ENCODE measurements at places on chromosomes 3 and 15. TPM values are rescaled to one million over a fixed set of nuclear protein-coding genes. Genes with fewer than 3 reads are reported as not detected.

DNA sequence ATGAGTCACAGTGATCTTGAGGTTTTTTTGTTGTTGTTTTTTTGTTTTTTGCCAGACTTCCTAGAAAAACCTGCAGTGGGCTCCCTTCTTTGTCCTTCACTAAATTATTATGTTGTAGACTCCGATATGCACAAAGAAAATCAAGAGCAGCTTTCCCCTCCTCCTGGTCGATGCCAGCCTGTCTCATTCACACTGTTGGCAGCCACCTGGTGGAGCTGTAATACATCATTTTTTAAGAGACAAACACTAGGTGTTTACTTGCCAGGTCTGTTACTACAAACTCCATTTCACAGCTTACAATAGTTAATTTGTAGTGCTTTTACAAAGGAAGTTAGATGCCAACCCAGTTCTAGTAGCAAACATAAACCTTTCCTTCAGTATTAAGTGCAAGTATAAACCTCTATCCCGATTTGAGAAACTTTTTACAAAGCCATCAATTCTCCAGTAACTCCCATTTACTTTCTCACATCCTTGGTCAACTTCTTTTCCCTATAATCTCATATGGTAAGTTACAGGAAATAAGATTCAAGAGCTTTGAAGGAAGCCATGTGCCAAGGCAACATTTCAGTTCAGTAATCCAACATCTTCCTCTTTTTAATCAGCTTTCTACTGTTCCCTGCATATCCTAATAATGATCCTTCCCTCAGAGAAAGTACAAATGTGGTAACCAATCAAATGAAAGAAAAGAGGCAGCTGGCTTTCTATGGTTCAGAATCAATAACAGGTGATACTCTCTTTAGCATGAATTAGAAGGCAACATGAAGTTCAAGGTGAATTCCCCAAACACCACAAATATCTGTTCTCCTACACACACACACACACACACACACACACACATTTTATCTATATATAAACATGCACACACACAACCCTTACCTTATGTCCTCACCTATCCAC is 14.0 kb downstream of the AAGAB start:
- no peak overlapping the region for H3K4me3 ChIP-seq
- no peaks in the 10 kb centered on the region for H3K4me1 ChIP-seq
- DNase-seq = peak; percentile 13

GRCh38 chr3:189712906-189713483 is 81.8 kb downstream of the TP63 start:
- H3K4me3 ChIP-seq = no peak overlapping the region
- H3K27me3 ChIP-seq = no peaks in the 10 kb centered on the region
- H3K4me1 ChIP-seq = no peaks in the 10 kb centered on the region
- no peak overlapping the region for H3K27ac ChIP-seq
- H3K36me3 ChIP-seq = no peaks in the 10 kb centered on the region

DNA sequence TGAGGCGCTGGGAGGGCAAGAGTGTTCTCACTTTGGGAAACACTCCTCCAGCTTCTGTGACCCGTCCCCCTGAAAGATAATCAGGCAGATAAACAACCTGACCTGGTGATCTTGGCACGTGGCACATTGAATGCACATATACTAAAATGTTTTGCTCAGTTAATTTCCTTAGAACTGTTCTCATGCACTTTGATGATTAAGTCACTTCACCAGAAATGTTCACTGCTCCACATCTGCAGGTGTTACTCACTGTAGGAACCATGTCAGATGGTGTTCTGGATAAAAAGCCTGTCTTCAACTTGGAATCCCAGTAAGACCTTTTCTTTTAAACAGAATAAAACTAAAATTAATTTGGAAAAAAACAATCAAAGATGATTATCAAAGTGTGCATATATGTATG is 24.6 kb upstream of the NIPA2 start:
- no peak overlapping the region for H3K4me3 ChIP-seq
- no peaks in the 10 kb centered on the region for H3K27me3 ChIP-seq
- H3K4me1 ChIP-seq = no peaks in the 10 kb centered on the region
- peaks cover 28% of the 10 kb centered on the region for H3K36me3 ChIP-seq
- no peak overlapping the region for H3K27ac ChIP-seq

GRCh38 chr3:32757618-32758374 is 60.0 kb upstream of the TRIM71 start:
- no peak overlapping the region for H3K27ac ChIP-seq
- H3K36me3 ChIP-seq = no peaks in the 10 kb centered on the region
- DNase-seq = peak; percentile 50
- no peak overlapping the region for H3K4me3 ChIP-seq
- no peaks in the 10 kb centered on the region for H3K27me3 ChIP-seq

- H3K27me3 ChIP-seq = no peaks in the 10 kb centered on the region
- no peaks in the 10 kb centered on the region for H3K36me3 ChIP-seq
- no peaks in the 10 kb centered on the region for H3K4me1 ChIP-seq
Measured at GRCh38 chr15:100252359-100252758, 89.4 kb downstream of the ADAMTS17 start.

DNA sequence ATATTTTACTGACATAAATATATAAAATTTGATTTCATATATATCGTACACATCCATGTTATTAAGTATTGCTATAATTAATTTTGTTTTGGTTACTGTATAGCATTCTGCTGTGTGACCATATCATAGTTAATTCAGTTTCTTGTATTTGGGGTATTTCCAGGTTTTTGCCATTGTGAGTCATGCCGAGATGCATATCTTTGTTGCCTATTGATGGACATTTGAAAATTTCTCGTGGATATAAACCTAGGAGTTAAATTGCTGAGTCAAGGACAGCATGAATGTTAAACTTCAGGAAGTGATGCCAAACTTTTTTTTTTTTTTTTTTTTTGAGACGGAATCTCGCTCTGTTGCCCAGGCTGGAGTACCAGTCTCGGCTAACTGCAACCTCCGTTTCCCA is 33.7 kb upstream of the GPR171 start:
- no peaks in the 10 kb centered on the region for H3K27me3 ChIP-seq
- no peaks in the 10 kb centered on the region for H3K36me3 ChIP-seq
- no peak overlapping the region for H3K4me3 ChIP-seq
- H3K4me1 ChIP-seq = no peaks in the 10 kb centered on the region

- H3K36me3 ChIP-seq = no peaks in the 10 kb centered on the region
- H3K27me3 ChIP-seq = no peaks in the 10 kb centered on the region
- no peaks in the 10 kb centered on the region for H3K4me1 ChIP-seq
- no peak for DNase-seq
Measured at GRCh38 chr3:169303660-169304059, 359.9 kb downstream of the MECOM start.

DNA sequence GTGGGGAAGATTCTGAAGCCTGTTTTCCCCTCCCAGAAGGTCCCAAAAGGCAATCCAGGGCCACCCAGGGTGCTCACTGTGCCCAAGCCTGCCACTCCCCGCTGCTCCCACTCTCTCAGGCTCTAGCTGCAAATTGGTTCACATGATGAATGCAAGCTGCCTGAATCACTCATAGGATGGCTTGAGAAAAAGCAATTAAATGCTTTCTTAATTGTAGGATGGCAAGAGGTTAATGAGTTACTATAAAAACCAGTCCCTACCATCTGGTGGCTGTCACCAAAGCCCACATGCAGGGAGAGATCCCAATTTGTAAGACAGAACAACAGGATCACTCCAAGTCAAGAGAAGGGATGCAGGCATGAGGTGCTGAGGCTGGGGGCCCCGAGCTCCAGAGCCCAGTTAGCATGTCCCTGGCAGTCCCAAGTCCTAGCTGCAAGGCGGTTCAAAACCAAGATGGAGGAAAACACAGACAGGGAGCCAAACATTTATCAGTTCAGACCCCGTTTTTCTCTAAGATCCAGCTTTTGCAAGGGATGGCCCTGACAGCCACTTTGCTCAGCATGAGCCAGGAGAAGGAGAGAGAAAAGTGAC is 207.1 kb downstream of the UACA start:
- no peak overlapping the region for H3K27ac ChIP-seq
- no peaks in the 10 kb centered on the region for H3K4me1 ChIP-seq
- DNase-seq = no peak
- peaks cover 1% of the 10 kb centered on the region for H3K27me3 ChIP-seq

The STRIT1 gene
- not detected for total RNA-seq

The FSIP1 gene
- total RNA-seq = 0.18 TPM
